ENCODE measurements at places on chromosomes 6 and 20. TPM values are rescaled to one million over a fixed set of nuclear protein-coding genes. Genes with fewer than 3 reads are reported as not detected.

Gene AIG1
- 29.4 TPM for total RNA-seq

Gene COL9A1
- total RNA-seq: not detected

Gene IRF4
- total RNA-seq: 1.7 TPM

Gene CRISP3
- 114 TPM for total RNA-seq

Gene BHLHE23
- total RNA-seq: not detected

Gene SAYSD1
- total RNA-seq: 11.1 TPM

Gene HSPA1L
- 0.35 TPM for total RNA-seq

Gene GABBR1
- 10.1 TPM for total RNA-seq

Gene SLC22A2
- total RNA-seq: not detected

Gene TSPYL4
- 5.3 TPM for total RNA-seq

Gene SCRT2
- total RNA-seq: not detected
